ENCODE measurements at places on chromosomes 4 and X.

DNA sequence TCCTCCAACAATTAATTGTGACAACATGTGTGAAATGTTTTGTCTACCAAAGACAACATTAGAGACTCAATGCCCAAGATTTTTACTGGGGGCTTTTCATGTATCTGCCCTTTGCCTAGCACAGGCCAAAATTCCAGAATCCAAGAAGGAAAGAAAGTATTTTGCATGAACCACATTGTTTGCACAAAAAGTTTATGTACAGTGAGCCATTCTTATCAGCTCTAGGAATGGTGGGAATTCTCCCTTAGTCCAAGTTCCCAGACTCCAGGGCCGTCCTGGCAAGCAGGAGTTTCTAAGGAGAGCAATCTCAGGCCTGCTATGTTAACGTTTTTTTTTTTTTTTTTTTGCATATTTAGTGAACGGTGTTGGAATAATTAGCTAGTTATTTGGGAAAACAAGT is 21.6 kb downstream of the GPRASP1 start:
- no peak for DNase-seq

DNA sequence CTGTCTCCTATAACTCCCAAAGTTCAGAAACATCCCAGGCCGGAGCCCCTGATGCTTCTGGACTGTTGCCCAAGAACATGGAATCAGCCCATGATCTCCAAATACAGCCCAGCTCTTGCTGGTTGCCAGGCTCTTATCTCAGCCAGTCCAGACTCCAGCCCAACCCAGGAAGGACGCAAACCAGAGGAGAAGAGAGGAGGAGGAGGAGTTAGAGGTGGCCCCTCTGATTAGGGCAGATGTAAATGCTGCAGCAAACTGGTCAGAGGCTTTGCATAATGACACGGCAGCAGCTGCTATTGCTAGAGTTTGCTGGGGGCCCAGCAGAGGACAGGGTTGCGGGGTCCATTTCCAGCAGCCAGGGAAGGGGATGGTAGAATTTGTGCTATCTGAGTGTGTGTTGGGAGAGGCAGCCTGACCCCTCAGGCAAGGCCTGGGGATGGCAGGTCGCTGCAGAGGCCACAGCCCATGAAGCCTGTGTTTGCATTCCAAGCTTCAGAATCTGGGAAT is 4.2 kb upstream of the OTUD5 start:
- DNase-seq, result no peak

GRCh38 chrX:153725832-153726285 is 1.2 kb downstream of the ABCD1 start:
- peak; percentile 3 for DNase-seq

GRCh38 chrX:38868941-38869401 is 67.7 kb downstream of the MID1IP1 start:
- DNase-seq, result no peak

- no peak for DNase-seq
These were observed 56.7 kb downstream of the TSPAN5 start for GRCh38 chr4:98601708-98602107.

- DNase-seq, result peak; percentile 60
These were observed 201.4 kb downstream of the CCNG2 start for GRCh38 chr4:77358315-77358928.

DNA sequence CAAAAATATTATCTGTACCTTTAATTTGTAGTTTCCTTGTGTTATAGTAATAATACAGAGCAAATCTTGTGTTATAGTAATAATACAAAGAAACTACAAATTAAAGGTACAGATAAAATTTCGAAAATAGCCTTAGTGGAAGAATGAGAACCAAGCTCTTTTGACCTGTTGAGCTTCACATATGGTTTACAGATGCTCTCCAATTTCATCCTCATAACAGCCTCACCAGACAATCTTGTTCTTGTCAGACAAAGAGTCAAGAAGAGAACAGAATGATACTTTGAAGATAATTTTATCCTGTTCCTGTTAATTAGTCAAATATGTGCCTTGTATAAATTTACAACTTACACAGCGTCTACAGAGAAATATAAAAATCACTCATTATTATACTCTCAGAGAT is 12.8 kb downstream of the ATXN3L start:
- DNase-seq, result no peak

- DNase-seq, result peak; percentile 2
These were observed 21.5 kb downstream of the DNAAF6 start for GRCh38 chrX:107227780-107228485.

- no peak for DNase-seq
These were observed 34.0 kb downstream of the LHFPL1 start for GRCh38 chrX:112645774-112646173.

GRCh38 chrX:133307637-133308498 is 89.7 kb upstream of the TFDP3 start:
- DNase-seq, result peak; percentile 51

DNA sequence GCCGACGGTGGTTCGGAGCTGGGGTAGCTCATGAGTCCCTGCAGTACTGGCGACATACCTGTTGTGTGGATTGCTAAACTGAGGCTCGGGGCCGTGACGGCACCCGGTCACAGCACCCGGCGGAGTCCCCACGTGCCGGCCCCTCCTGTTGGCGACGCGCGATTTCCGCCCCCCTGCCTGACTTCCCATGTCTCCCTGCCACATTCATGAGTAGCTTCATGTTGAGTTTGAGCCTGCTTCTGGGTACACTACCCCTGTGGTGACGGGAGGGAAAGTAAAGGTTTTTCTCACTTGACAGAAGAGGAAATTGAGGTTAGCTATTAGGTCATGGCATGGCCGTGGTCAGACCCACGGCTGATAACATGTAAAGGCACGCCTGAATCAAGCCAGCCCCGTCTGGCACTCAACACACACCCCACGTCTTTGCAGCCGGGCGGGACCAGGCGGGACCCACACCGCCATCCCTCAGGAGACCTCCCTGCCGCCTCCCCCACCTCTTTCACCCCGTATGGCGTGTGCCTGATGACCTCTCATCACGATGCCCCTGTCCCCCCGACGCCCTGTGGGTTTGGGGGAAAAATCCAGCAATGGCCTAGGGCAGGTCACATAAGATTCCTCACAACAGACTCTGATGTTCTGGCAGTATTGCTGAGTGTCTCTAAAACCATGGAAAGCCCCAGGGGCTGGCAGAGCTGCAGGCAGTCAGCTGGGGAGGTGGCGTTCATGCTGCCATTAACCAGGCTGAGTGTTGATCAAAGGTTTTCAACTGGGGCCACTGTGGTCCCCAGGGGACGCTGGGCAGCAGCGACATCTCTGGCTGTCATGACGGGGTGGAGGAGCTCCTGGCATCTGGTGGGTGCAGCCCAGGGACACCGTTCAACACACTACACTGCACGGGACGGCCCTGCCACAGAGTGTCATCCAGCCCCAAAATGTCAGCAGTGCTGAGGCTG is 29.2 kb downstream of the P2RY8 start:
- DNase-seq, result no peak

DNA sequence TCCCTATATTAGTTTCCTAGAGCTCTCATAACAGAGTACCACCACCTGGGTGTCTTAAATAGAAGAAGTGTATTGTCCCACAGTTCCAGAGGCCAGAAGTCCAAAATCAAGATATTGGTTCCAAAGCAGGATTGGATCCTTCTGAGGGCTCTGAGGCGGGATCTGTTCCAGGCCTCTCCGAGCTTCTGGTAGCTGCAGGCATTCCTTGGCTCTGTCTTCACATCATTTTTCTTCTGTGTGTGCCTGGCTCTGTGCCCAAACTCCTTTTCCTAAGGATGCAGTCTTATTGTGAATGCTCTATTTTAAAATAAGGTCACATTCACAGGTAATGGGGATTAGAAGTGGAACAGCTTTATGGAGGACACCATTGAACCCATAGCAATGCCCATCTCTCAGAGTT is 253.7 kb upstream of the TAPT1 start:
- DNase-seq, result no peak

GRCh38 chr4:25320773-25321172 is 8.2 kb downstream of the ZCCHC4 start:
- DNase-seq, result no peak

DNA sequence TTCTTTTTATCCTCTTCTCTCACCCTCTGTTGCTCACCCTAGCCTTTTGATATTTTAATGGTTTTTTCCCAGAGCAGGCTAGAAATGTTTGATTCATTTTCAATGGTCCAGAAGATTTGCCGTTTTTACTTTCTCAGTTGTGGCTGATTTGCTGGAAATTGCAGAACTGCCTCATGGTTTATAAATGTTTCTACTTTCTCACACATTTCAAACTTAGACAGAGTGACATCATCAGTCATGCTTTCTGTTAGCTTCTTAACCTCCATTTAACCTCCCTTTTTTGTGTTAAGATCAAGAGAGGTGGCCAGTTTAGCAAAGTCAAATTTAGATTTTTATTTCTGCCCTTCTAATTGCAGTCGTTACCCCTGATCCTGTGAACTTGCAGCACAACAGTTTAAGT is 8.7 kb downstream of the RXFP1 start:
- no peak for DNase-seq

GRCh38 chr4:42654631-42655268 is 2.2 kb downstream of the ATP8A1 start:
- DNase-seq, result no peak

DNA sequence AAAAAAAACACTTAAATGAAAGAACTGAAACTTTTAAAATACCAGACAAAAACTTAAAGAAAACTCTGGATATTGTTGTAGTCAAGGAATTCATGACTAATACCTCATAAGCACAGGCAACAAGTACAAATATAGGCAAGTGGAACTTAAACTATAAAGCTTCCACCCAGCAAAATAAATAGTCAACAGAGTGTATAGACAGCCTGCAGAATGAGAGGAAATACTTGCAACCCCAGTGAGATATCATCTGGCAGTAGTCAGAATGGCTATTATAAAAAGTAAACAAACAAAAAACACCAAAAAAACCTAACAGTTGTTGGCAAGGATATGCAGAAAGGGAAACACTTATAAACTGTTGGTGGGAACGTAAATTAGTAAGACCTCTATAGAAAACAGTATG is 9.6 kb upstream of the RPS6KA6 start:
- no peak for DNase-seq

GRCh38 chrX:43949669-43950068 is 23.5 kb downstream of the NDP start:
- DNase-seq, result peak; percentile 82

DNA sequence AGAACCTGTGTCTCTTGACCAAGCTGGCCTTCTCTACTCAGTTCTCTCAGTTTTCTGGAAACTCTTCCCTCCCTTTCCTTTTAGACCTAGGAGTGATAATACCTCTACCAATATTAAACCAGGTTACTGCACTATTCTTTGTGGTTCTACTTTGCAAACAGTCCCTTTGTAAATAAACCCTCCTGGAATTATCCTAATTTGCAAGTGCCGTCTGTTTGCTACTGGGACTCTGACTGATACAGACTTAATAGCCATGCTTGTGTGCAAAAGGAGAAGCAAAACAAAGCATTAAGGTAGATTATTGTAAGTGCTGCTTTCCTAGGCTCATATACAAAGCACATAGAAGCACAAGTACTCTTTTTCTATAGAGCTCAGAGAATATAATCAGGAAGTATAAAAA is 507.0 kb downstream of the INPP4B start:
- DNase-seq, result no peak

DNA sequence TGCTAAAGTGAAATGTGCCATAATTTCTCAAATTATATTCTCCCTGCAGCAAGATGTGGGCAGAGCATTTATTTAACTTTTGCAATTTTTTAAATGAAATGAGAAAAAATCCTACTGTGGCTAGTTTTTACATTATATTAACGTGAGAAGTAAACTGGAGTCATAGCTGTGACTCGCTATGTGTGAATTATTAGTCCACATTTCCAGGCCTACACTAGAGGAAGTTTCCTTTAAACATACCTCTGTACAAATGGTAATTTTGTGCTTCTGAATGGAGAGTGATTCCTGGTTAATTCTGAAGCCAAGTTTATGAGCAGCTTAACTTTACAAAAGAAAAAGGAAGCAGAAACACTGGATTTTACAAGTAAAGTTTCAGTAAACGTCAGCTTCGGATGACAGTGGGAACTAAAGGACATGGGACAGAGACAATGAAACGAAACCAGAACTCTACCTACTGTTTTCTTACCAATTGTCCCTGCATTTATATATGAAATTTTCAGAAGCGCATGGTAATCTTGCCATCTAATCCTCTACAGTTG is 72.4 kb downstream of the FBXO8 start:
- no peak for DNase-seq

- DNase-seq, result no peak
These were observed 59.7 kb upstream of the TMEM164 start for GRCh38 chrX:109943092-109943739.

DNA sequence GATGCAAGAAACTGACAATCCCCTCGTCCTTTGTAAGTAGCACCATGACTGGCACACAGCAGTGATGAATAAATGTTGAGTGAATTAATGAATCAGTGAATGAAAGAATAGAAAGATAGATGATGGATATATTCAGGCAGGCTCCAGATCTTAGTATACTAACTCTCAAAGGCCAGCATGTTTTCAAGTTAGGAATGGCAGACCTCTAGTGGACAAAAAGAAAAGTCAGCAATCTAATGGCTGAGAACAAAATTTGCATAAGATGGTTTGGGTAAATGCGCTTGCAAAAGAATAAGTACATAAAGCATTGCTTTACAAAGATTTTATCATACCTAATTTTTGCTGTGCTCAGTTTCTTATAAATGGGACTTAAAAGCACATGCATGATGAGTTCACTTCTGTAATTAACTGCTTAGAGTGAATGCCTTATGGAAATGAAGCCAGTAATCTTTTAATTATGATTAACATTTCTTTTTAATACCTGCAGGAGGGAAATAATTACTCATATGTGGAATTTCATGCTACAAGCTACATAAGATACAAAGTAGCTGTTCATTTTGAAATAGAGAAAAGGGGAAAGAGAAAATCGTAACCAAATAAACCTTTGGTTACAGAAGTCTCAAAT is 126.9 kb upstream of the GPRIN3 start:
- peak; percentile 74 for DNase-seq

GRCh38 chr4:149370002-149370401 is 445.6 kb downstream of the IQCM start:
- DNase-seq, result no peak

DNA sequence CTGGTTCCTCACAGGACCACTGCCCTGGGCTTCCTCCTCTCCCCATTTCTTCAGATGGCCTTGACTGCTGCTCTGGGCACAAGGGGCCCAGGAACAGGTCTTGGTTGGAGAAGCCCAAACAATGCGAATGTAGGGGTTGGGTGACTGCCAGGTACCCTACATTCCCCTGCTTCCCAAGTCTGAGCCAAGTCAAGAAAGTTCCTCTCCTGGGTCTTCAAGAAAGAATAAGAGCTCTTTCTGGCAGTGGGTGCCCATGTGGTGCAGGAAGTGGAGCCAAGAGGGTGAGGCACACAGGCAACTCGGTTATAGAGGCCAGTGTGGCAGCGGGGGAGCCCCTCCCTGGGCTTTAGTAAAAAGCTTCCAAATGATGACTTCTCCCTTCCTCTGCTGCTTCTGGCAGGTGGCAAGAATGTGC is 2.7 kb downstream of the SLC34A2 start:
- no peak for DNase-seq

GRCh38 chrX:257681-258289 is 23.4 kb upstream of the PLCXD1 start:
- DNase-seq, result no peak

Measured in Ammon's horn (tissue), 1 donor.